ENCODE measurements at places on chromosomes 1 and 21. TPM values are rescaled to one million over a fixed set of nuclear protein-coding genes. Genes with fewer than 3 reads are reported as not detected.

The BEST4 gene
- total RNA-seq: not detected

The ACTN2 gene
- total RNA-seq: 11.8 TPM

The PTGFR gene
- total RNA-seq: 3.1 TPM

The CCDC190 gene
- 0.19 TPM for total RNA-seq

The INSRR gene
- not detected for total RNA-seq

The MAN1C1 gene
- total RNA-seq: not detected

The CHI3L2 gene
- total RNA-seq: 1.0 TPM

The PLCH2 gene
- total RNA-seq: 0.10 TPM

The MX2 gene
- 0.17 TPM for total RNA-seq

The MXRA8 gene
- 0.11 TPM for total RNA-seq

The TSPAN1 gene
- 2.4 TPM for total RNA-seq

The SEC16B gene
- total RNA-seq: 0.59 TPM

The KIF17 gene
- total RNA-seq: 0.47 TPM

The FMO3 gene
- not detected for total RNA-seq

The BCL2L15 gene
- 0.05 TPM for total RNA-seq

The KMO gene
- not detected for total RNA-seq

The INAVA gene
- not detected for total RNA-seq

The SYPL2 gene
- total RNA-seq: 0.05 TPM

The DSCAM gene
- total RNA-seq: not detected

The FMO4 gene
- 0.32 TPM for total RNA-seq

The ASPM gene
- 33.5 TPM for total RNA-seq

The S100A7 gene
- total RNA-seq: not detected

The CTH gene
- total RNA-seq: 4.7 TPM

The GNG12 gene
- total RNA-seq: 115 TPM

The FAM110D gene
- total RNA-seq: 0.19 TPM

The SYCP1 gene
- total RNA-seq: not detected

The CNR2 gene
- not detected for total RNA-seq

The MTARC1 gene
- total RNA-seq: not detected

The GJA5 gene
- total RNA-seq: not detected

The C1orf185 gene
- not detected for total RNA-seq

The PRR9 gene
- total RNA-seq: 2.0 TPM

The PCBP3 gene
- not detected for total RNA-seq

The IL10 gene
- not detected for total RNA-seq

The CCDC30 gene
- 0.10 TPM for total RNA-seq

The ERICH3 gene
- not detected for total RNA-seq

The LIN28A gene
- not detected for total RNA-seq

The APCS gene
- not detected for total RNA-seq

The PDZK1 gene
- not detected for total RNA-seq

The FHL3 gene
- 21.6 TPM for total RNA-seq

The NTNG1 gene
- total RNA-seq: 16.0 TPM

The PATJ gene
- 1.1 TPM for total RNA-seq
